ENCODE measurements at places on chromosomes 3 and 15.

DNA sequence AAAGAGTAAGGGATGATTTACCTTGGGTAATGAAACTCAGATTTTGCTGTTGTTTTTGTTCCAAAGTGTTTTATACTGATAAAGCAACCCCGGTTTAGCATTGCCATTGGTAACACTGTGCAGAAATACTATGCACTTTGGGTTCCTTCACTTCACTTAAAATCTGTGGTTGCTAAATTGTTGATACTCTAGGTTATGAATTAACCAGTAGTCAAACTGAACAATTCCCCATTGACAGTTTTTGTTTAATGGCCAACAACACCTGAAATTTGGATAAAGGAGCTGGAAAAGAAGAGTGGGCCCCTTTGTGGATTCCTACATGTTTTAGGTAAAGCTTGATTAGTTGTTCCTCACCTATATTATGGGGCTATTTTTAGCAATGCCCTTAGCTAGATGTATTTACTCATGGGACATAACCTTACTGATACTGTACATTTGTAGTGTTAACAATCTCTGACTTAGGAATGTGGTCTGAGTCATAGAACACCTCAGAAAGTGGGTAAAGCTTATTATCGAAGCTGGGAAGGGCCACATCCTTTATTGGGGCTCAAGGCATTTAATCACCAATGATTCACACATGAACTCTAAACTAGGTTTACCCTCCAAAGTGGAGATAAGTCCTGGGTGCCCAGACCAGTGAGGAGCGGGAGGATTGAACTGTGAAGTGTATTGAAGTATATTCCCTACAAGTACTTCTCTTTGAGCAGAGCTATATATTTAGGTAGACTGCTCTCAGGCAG is 29.5 kb upstream of the THRB start:
- no peak for DNase-seq

- DNase-seq: no peak
Observed at GRCh38 chr15:46858150-46858549, 859.2 kb upstream of the SEMA6D start.

- no peak for DNase-seq
Observed at GRCh38 chr3:64188810-64189560, 36.3 kb downstream of the PRICKLE2 start.

DNA sequence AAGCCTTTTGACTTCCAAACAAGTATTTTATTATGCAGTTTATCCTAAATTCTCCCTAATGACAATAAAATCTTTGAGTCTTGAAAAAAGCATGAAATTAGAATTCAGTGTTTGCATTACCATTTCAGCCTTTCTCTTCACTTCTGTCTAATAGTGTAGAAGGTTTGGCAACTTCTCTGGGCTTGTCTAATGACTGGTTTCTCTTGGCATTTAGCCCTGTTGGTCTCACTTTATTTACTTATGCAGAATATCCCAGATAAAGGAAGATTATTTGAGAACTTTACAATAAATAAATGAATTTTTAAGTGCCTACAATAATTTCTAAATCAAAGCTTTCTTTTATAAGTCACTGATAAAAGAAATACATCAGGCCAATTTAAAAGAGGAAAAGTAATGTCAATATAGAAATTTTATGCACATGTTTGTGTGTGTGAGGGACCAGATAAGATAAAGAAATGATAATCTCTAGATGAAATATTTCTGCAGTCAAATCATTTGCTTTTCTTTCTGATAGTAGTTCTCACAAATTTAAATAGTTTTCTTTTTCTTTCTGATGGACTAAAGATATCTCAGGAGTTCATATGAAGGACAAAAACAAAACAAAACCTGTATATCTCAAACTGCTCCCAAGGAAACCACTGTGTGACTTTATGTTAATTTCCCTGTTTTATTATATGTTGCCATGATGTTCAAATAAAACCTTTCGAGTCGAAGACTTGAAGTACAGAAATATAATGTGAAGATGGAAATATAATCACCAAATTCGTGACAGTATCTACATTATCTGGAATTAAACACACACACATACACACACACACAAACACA is 533.1 kb upstream of the CBLB start:
- no peak for DNase-seq

- DNase-seq: no peak
Observed at GRCh38 chr3:101200461-101200860, 119.9 kb downstream of the IMPG2 start.

GRCh38 chr15:38005953-38006808 is 71.7 kb downstream of the TMCO5A start:
- DNase-seq: no peak

DNA sequence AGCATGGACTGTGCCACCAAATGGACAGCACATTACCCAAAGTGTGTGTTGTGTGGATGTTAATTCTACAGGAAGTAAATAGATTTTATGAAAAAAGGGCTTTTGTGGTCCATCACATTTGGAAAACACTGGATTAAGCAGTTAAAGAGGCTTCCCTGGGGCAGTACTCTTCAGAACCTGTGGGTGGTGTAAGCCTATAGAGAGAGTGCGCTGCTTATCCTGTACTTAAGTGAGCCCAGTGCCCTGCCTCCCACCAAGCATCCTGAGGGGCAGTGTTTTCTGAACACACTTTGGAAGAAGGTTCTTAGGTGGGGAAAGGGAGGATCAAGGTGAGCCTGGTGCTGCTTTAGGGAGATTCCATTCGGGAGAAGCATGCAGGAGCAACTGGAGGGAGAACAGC is 10.9 kb downstream of the TTLL3 start:
- DNase-seq: no peak

GRCh38 chr3:189340680-189341460 is 169.1 kb downstream of the TPRG1 start:
- DNase-seq: no peak

- no peak for DNase-seq
Observed at GRCh38 chr15:85607141-85607806, 187.5 kb downstream of the KLHL25 start.

GRCh38 chr3:71968544-71968943 is 183.6 kb upstream of the PROK2 start:
- no peak for DNase-seq

GRCh38 chr3:197305854-197306253 is 7.4 kb upstream of the DLG1 start:
- DNase-seq: no peak

DNA sequence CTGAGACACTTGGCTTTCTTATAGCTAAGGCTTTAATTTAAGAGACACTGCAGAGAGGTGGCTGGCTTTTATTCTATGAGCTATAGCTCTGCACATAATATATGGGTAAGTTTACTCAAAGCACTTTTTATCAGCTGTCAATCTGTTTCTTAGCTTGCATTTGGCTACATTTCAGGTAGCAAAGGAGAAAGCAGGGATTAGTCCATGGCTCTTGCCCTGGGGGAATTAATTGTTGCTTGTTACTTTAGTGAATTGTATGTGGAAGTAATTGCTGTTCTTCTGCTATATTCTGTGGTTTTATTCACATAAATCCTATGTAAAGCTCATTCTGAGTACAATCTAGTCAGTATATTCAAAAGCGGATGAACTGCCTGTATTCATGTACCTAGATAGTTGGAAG is 14.4 kb upstream of the CCDC39 start:
- DNase-seq: no peak

- DNase-seq: no peak
Observed at GRCh38 chr3:141959589-141960554, 83.4 kb downstream of the ATP1B3 start.
